ENCODE measurements at places on chromosomes 7 and 10.

GRCh38 chr7:158829021-158829341 lies 328 bp downstream of the ESYT2 start:
- peak; percentile 56 for DNase-seq

DNA sequence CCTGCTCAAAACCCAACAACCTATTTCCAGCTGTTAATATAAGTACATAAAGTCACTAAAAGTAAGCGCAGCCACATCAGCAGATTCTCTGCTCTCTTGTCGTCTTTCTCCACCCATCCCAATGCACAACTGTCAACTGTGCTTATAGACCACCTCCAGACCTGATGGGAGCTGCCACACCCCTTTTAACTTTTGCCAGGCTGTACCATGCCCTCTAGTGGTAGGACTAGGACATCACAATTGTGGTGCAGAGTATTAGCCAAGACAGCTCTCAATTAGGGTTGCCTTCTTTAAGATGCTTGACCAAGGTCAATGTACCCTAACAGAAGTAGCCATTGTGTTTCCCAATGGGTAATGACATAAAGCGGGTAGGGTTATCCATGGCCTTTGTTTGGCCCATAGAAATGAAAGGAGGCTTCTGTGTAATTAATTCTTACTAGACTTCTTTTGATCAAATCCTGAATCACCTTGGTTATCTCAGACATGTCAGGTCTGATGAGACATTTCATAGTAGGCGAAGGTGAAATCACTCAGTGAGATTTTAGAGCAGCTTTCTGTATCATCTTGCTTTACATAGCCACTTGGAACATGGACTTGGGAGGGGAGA lies 68.1 kb downstream of the SCRN1 start:
- DNase-seq: peak; percentile 63

DNA sequence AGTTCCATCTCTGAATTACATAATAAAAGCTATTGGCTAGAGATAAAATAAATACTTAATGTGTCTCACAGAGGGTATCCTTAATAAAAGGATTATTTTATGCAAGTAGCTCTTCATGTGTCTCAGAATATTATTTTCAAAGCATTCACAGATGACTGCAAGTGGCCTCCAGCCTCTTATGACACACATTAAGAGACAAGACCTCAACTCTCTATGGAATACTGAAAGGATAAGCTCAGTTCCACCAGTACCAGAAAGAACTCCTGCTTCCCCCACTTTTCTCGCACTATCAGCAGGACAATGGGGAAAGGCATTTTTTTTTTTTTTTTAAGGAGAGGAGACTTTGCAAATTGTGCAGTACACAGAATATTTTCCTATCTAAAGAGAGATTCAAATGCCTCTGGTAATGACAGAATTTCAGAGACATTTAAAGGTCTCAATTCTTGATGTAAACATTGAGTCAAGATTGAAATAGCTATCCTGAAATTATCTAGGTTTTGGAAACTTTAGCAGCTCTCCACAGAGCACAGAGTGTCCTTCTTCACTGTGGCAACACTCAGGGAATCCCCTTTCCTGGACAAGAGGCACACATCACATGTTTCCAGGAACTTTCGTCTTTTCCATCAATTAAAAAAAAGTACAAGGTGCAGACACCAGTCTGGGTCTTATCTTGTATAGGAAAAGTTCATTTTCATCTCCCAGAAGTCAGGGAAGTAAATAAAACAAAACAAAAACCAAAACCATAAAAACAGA lies 122.0 kb upstream of the ANK3 start:
- DNase-seq: no peak

DNA sequence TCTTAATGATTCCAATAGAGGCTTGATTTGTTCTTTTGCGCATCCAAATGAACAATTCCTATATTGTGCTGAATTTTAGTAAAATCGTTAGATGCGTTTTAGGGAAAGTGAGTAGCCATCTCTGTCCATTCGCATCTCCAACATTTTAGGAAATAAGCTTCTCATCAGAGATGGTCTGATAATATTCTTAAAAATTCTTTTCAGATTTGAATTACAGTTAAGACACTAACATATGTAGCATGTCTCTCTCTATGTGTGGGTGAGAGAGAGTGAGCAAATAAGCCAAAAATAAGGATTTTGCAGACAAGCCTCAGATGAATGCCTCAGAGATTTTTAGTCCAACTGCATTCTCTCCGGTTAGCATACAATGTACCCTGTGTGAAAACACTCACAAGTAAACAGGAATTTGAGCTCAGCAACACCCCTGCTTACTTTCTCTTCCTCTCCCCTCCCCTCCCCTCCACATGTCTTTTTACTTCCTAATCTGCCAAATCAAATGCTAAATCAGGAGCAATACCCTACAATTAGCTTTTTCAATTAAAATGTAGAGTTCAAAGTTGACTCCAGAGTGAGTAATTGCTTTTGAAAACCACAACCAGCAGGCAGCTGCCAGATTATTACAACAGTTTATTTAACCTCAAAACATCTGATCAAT lies 354.4 kb downstream of the CRPPA start:
- no peak for DNase-seq

GRCh38 chr10:100614429-100615095 lies 78.8 kb downstream of the HIF1AN start:
- no peak for DNase-seq

GRCh38 chr10:96548589-96548988 lies 34.9 kb upstream of the TLL2 start:
- no peak for DNase-seq

GRCh38 chr7:26918241-26918640 lies 53.9 kb upstream of the SKAP2 start:
- DNase-seq: no peak
